ENCODE measurements at places on chromosomes 3 and 15.
A peak's percentile ranks its signal among the peaks of the same experiment; 100 is the strongest.

DNA sequence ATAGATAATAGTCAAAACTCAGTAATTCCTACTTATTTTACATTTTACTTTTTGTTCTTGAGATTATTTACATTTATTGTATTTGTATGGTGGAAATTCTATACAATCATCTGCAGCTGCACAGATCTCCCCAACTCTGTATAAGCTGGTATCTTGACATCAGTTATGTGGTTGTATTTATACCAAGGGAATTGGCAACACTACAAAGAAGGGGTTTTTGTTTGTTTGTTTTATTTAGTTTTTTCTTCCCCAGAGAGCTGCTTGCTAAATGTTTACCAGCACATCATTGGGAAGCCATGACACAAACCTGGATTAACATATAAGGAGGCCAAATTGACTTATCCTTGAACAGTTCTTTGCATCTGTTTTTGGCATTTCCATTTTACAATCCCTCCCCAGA lies 389.2 kb upstream of the KCNMB2 start:
- DNase-seq, result no peak

GRCh38 chr3:40490916-40491315 lies 14.0 kb downstream of the ZNF619 start:
- no peak for DNase-seq

GRCh38 chr15:41894791-41895463 lies 1.1 kb upstream of the SPTBN5 start:
- DNase-seq, result peak; percentile 40

DNA sequence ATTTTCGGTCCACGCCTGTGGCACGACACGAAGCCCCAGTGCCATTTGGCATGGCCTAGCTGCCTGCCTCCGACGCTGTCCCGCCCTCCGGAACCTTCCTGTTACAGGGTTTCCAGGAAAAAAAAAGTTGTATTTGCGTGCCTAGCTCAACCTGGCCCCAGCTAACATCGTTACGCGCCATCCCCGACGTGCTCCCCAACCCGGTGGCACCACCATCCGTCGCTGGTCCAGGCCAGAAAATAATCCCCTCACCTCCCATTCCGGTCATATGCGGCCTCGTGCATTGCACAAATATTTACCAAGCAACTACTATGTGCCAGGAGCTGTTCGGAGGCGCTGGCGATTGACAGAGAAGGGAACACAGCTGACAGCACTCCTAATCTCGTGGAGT lies 1.4 kb upstream of the CYP1A1 start:
- DNase-seq, result no peak

DNA sequence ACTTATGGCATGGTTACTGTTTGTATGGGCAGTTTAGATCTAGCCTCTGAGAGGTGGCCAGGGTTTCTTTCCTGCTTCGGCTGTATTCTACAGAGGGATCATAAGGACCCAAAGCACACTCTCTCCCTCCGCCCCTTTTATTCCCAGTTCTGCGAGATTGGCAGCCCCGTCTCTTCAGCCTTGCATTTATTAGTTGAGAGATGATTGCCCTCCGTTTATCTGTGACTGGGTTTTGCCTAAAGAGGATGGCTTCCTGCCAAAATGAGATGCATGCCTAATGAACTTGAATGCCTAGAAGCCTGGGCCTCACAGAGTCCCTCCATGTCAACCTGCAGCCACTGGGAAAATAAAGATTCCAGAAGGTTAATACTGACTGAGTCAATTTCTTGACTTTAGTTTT lies 97.1 kb upstream of the CHL1 start:
- DNase-seq, result no peak

Measured in hindlimb muscle (tissue), 1 donor.